NCI-H526 treated with DMSO at 0.1 percent for 48 hours (cell line): ENCODE measurements at places on chromosomes 5 and 9.

GRCh38 chr5:124963236-124963919, 216.9 kb upstream of the ZNF608 start:
- DNase-seq: no peak

- peak; percentile 29 for DNase-seq
Measured at GRCh38 chr5:23139338-23140171, 286.4 kb upstream of the CDH12 start.

DNA sequence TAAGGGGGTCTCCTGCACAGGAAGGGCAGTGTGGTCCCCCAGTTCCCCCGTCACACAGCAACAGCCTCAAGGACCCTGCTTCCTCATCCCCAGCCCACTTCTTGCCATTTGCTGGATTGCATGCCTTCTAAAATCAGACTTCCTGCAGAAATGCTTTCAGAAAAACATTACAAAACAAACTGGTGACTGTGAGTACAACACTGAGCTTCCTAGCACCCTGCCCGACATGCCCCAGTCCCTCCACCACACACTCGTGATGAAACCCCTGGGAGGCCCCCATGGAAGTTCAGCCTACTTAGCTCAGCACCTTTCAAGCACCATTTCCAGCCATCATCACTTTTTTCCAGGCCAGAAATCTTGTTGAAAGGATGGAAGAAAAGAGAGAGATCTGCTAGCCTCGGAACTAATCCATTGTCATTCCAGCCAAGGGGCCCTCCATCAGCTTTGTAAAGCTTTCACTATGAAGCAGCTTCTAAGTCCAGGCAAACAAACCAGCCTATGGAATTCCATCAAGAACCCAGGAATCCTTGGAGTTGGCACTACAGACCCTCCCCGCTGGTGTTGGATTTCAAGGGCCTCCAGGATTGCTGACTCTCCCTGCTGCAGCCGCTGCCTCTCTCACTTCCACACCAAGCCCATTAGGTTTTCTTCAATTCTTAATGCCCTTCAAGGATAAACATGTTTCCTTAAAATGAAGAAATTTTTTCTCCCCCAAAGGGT, 114.6 kb downstream of the C5orf15 start:
- DNase-seq: no peak

DNA sequence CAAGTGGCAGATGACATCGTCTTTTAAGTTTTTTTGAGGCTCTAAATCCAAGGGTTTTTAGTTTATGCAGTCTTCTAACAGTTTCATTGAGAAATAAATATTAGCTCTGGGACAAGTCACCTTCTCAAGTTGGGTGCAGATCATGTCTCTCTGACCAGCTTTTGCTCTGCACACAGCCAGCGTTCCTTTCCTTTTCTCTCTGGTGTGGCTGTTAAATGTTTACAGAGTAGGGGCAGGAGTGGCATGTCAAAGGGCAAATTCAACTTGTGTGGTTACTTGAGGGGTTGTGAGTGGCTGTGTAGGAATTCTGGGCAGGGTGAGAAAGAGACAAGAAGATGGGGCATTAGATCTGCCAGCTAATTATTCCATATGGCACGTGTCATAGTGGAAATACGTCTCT, 187.5 kb upstream of the HMHB1 start:
- no peak for DNase-seq

- no peak for DNase-seq
Measured at GRCh38 chr5:58235299-58235698, 224.6 kb downstream of the PLK2 start.

DNA sequence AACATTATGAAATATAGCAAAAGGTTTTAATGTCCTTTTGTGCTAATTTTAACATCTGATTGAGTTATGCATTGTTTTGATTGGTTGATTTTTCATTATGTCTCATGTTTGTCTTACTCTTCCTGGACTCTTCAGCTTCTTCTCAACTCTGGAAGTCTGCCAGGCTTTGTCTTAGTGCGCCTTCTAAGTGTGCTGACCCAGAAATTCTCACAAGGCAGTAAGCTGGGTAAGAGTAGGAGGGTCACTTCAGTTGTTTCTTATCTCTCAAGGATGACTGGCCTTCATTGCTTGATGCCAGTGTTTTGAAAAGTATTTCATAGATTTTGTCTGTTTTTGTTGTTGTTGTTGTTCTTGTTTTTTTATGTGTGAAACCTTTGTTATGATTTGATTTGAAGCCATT, 59.2 kb downstream of the RIC1 start:
- DNase-seq: no peak

DNA sequence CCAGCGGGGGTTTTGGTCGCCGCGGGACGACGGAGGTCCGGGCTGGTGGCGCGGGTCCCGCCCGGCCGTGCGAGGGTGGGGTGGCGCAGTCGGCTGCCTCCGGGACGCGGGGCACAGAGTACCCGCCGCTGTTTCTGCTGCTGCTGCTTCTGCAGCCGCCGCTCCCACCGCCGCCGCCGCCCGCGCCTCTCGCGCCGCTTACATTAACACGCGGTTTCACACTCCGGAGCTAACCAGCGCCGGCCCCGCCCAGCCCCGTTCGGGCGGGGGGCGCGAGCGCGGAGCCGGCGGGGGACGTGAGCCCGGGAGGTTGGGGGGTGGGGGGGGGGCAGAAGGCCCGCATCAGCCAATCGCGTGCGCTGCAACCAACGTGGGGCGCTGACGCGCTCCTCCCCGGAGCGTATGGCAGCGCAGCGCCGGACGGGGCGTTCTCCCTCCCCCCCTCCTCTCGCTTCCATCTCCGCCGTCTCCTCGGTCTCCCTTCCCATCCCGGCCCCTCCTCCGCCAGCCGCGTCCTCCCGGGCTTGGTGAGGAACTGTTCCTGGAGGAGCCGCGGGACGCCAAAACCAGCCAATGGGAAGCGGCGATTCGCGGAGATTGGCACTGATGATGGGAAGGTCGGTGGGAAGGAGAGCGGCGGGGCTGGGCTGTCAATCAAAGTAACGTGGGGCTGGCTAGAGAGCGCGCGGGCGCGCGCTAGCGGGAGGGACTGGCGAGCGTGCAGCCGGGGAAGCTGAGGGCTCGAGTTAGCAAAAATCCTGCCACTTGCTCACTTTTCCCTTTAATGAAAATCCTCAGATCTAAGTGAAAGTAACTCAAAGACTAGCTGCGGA, at the start of gene TLE1:
TSS of gene TLE1 (minus strand) at position 205 of the 833 bp plus-strand sequence. CDS start 1,307 bp downstream, outside the sequence.
- peak; percentile 95 for DNase-seq

DNA sequence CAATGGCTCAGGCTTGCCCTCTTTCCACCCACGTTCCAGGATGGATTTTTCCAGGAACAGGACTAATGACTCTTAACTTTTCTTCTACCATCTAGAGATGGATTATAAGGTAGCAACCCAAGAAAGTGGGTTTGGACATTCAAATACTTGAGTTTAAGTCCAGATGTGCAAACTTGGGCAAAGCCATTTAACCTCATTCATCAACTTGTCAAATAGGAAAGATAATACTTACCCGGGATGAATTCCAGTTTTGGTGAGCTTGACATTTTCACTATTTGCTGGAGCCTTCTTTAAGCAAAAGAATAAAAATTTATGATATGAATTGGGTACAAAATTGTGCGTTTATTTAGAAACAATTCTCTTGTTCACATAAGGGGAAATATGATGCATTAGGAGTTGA, 44.3 kb upstream of the ZBED3 start:
- no peak for DNase-seq

GRCh38 chr5:37807015-37807414, 32.8 kb downstream of the GDNF start:
- no peak for DNase-seq

GRCh38 chr5:26388976-26389375, 649.4 kb downstream of the CDH9 start:
- no peak for DNase-seq

DNA sequence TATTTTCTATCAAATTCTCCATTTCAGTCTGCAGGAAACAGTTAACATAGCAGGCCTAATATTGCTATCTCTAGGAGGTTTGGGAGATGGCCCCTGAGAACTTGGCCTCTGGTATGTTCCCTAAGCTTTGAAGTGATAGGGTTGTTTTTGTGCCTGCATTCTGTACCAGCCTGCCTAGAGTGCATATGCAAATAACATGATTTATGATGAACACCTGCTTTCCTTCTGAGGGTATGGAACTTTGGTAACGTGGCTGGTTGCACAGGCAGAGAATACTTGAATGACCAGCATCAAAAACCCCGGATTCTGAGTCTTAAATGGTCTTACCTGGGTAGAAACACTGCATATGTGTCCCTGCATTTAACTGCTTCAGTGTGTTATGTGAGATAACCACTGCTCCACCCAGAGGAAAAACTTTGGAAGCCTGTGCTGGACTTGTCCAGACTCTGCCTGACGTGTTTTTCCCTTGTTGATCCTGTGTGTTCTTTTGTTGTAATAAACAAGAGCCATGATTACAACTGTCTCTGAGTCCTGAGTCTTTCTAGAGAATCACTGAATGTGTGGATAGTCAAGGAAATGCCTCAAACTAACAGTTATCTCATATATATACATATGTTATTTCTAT, 111.3 kb upstream of the ABCA1 start:
- DNase-seq: peak; percentile 72

GRCh38 chr9:4713849-4714248, 27.2 kb downstream of the AK3 start:
- no peak for DNase-seq

DNA sequence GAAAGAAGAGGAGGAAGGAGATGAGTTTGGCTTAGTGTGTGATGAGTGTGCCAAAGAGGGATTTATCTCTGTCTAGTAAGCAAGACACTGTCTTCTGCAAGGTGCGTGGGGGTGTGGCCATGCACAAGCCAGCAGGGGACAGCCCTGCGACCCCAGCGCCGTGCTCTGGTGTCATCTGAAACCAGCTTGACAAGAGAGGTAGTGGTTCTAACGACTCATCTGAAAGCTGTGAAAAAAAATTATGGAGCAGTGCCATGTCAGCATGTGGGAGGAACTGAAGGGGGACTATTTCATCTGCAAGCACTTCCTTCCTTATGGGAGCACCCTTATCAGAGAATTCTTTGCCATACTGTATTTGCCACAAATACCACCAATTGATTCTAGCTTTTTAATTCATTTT, 398.6 kb downstream of the PSAT1 start:
- DNase-seq: no peak

- DNase-seq: no peak
Measured at GRCh38 chr9:130576176-130576575, 3.2 kb upstream of the FUBP3 start.

GRCh38 chr5:52665559-52665958, 122.2 kb upstream of the ITGA1 start:
- no peak for DNase-seq

DNA sequence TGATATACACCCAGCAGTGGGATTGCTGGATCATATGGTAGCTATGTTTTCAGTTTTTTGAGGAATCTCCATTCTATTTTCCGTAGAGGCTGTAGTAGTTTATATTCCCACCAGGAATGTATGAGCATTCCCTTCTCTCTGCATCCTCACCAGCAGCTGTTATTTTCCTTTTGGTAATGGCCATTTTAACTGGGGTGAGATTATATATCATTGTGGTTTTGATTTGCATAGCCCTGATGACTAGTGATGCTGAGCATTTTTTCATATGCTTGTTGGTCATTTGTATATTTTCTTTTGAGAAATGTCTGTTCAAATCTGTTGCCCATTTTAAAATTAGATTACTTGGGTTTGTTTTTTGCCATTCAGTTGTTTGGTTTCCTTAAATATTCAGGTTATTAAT, 11.2 kb upstream of the PPIC start:
- DNase-seq: peak; percentile 45

DNA sequence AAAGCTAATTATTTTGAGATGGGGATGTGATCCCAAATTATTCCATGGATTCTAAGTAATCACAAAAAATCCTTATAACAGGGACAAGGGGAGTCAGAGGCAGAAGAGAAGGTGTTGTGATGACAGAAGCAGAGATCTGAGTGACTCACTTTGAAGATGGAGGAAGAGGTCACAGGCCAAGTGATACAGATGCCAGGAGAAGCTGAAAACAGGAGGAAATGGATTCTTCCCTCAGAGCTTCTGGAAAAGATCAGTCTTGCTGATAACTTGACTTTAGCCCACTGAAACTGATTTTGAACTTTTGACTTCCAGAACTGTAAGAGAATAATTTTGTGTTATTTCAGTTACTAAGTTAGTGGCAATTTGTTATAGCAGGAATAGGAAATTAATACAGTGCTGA, 105.3 kb downstream of the GCNT1 start:
- no peak for DNase-seq

DNA sequence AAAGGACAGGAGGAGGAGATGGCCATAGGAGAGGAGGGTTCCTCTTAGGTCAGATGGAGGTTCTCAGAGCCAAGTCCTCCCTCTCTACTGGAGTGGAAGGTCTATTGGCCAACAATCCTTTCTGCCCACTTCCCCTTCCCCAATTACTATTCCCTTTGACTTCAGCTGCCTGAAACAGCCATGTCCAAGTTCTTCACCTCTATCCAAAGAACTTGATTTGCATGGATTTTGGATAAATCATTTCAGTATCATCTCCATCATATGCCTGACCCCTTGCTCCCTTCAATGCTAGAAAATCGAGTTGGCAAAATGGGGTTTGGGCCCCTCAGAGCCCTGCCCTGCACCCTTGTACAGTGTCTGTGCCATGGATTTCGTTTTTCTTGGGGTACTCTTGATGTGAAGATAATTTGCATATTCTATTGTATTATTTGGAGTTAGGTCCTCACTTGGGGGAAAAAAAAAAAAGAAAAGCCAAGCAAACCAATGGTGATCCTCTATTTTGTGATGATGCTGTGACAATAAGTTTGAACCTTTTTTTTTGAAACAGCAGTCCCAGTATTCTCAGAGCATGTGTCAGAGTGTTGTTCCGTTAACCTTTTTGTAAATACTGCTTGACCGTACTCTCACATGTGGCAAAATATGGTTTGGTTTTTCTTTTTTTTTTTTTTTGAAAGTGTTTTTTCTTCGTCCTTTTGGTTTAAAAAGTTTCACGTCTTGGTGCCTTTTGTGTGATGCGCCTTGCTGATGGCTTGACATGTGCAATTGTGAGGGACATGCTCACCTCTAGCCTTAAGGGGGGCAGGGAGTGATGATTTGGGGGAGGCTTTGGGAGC, 3.1 kb downstream of the EGR1 start:
- no peak for DNase-seq

GRCh38 chr5:74916831-74917710, 50.9 kb upstream of the FAM169A start:
- DNase-seq: no peak

DNA sequence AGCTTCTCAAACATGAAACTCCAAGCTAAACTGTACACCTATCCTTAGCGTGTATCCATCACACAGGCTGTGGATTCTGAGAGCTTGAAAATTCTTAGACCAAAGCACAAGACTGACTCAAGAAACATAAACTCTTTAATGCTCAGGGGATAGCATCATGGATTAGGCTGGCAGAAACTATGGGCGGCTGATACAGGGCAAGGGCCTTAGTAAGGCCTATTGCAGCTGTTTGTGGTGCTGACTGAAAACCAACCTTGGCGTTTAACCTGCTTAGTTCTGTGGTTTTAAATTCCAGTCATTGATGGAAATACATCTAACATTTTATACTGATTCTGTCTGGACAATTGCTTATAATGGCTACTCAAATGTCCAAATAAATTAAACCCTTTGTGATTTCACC, 183.7 kb downstream of the TLR4 start:
- no peak for DNase-seq

DNA sequence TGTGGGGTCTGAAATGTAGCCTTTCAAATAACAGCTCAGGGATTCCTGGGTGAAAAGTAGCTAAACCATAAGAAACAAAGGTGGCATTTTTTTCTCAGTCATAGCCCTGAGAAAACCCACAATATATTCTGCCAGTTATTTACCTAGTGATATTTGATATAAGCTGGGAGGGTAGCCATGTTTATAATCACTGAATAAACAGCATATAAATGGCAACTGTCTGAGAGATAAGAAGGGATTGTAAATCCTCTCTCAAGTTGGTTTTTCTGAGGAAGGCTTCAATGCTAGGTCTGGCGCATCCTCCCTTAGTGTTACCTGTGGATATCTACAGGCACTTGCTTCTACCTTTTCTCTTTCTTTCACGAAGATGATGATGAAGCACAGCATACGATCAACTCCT, 1080.5 kb upstream of the DMAC1 start:
- peak; percentile 76 for DNase-seq

- no peak for DNase-seq
Measured at GRCh38 chr5:103589357-103589756, 26.8 kb upstream of the NUDT12 start.
